Erythroblast (primary cell): ENCODE measurements at places on chromosomes 16 and 17.

DNA sequence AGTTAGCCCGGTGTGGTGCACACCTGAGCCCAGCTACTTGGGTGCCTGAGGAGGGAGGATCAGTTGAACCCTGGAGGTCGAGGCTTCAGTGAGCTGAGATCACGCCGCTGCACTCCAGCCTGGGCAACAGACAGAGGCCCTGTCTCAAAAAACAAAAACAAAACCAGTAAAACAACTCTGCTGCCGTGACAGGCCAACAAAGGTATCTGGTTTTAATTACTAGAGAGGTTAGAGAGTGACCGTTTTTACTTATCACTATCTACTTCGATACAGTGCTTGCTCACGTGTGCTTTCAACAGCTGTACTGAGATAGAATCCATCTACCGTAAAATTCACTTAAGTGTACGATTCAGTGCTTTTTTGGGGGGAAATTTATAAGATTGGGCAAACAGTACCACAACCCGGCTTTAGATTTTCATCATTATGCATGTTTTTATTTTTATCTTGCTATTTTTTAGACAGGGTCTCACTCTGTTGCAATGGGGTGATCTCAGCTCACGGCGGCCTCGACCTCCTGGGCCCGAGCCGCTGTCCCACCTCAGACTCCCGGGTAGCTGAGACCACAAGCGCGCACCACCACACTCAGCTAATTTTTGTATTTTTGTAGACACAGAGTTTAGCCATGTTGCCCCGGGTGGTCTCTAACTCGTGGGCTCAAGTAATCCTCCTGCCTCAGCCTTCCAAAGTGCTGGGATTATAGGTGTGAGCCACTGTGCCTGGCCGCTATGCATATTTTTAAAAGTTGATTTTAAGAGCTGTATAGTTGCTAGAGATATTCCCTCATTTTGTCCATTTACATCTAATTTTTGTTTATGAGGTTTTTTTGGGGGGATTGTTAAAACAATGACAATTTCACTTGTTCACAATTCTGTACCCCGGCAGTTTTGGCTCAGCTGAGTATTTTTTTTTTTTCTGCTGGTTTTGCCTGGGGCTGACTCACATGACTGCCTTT, 30.9 kb downstream of the SERPINF1 start:
- DNase-seq: peak; percentile 46

GRCh38 chr16:83813823-83814658, 6.3 kb downstream of the HSBP1 start:
- no peak for DNase-seq

DNA sequence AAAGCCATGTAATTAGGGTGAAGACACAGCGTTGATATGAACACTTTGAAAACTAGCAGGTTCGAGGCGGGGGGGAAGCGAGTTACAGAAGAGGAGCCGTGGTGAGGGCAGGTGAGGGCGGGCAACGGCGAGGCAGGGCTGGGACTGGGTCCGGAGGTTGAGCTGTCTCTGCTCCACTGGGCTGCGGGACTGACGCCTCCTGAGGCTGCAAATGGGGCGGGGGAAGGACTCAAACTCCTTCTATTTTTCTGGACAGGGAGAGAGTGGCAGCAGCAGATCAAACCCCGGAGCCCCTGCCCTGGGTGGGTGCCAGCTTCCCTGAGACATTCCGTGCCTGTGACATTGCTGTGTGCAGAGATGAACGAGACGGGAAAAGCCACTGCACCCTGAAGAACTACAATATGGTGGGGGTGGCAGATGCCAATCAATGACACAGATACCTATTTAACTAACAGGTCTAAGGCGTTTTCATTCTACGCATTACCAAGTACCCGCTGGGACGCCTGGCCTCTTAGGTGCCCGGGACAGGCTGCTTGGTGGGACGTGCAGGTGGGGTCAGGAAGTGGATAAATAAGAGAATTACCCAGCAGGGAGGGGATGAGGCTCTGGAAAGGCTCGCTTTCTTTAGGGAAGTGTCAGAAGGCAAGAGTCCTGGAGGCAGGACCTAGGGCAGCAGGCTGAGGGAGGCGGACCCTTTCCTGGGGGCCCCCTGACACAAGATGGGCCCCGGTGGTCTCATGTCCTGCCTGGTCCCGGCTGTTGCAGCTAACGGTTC, 30.4 kb downstream of the RPH3AL start:
- no peak for DNase-seq

GRCh38 chr17:47077576-47077975, 98.5 kb upstream of the RPRML start:
- no peak for DNase-seq

GRCh38 chr16:14415291-14415690, 214.8 kb downstream of the PARN start:
- no peak for DNase-seq

DNA sequence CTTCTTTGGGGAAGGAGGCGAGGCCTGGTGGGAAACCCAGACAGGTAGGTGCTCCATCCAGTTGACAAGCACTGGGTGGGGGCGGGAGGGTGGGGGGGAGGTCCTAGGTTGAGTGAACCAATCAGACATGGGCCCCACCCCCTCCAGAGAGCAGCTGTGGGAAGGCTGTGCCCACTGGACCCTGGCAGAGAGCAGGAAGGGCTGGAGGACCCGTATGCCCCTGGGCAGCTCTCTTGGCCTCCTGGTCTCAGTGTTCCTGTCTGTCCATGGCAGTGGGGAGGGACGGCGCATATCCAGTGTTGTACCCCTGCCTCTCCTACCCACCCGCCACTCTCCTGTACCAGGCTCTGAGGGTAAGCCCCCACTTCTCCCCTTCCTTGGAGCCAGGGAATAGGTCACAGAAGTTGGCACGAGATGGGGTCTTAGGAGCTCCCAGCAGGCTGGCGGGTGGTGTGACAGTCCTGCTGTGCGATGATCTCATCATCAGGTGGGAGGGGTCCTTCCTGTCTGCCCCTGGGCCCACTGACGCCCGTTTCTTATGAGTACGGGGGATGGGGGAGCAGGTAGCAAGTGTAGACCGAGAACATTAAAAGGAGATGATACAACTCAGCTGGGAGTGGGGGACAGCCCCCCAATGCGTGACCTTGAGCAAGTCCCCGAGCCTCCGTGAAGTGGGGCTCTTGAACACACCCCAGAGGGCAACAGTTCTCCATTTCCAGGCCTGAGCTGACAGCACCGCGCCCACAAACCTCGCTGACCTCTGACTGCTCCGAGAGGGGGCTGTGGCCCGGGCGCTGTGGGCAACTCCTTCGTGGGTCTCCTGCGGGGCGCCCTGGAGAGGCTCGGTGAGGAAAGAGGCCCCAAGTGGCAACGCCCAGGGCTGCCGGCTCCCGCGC, 1.2 kb upstream of the ZFPM1 start:
- peak; percentile 48 for DNase-seq

GRCh38 chr17:6660805-6661463, 9.4 kb downstream of the C17orf100 start:
- no peak for DNase-seq

- no peak for DNase-seq
Observed at GRCh38 chr16:89822188-89823086, 5.8 kb upstream of the SPIRE2 start.

- DNase-seq: no peak
Observed at GRCh38 chr17:81514489-81514738, 1.8 kb upstream of the ACTG1 start.

DNA sequence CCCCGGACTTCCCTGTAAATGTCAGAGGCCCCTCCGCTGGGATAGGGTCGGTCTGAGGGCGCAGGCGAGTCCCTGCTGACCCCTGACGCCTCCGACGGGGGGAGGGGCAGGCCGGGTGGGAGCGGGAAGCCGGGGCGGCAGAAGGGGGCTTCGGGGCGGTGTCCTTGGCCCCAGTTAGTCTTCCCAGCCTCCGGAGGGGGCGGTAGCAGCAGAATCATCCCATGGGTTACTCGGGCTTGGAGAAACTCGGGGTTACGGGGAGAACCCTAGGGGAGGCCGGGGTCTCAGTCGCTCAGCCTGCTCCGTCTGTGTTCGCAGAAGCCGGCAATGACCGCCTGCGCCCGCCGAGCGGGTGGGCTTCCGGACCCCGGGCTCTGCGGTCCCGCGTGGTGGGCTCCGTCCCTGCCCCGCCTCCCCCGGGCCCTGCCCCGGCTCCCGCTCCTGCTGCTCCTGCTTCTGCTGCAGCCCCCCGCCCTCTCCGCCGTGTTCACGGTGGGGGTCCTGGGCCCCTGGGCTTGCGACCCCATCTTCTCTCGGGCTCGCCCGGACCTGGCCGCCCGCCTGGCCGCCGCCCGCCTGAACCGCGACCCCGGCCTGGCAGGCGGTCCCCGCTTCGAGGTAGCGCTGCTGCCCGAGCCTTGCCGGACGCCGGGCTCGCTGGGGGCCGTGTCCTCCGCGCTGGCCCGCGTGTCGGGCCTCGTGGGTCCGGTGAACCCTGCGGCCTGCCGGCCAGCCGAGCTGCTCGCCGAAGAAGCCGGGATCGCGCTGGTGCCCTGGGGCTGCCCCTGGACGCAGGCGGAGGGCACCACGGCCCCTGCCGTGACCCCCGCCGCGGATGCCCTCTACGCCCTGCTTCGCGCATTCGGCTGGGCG, 542 bp downstream of the GUCY2D start:
- no peak for DNase-seq

- no peak for DNase-seq
Observed at GRCh38 chr16:85689950-85690320, 1.2 kb upstream of the GINS2 start.

DNA sequence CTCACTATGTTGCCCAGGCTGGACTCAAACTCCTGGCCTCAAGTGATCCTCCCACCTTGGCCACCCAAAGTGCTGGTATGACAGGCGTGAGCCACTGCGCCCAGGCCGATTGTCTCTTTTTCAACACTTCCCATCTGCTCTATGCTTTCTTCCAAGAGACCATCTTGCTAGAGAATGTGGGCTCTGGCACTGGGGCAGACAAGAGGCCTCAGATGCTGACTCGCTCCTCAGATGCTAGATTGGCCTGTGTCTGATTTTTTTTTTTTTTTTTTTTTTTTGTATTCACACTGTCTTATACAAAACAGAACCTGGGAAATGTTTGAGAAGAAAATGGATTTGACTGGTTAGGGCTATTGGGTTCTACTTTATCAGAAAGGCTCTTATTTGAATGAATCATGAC, 58.2 kb downstream of the CYB5D2 start:
- no peak for DNase-seq

DNA sequence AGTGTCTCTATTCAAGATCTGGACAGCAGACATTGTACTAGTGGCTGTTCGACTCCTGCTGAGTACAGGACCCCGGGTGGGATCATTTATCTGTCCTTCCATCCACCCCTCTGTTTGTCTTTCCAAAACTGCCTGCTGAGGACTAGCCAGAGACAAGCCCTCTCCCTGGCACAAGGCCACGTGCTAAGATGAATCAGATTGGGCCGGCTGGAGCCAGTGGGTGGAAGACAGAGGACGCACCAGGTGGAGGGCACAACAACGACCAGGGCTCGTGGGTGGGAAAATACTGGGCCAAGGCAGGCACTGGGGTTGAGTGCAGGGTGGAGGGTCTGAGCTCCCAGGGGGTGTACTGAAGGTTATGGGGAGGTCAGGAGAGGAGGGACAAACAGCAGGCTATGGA, 1.4 kb upstream of the CA7 start:
- peak; percentile 46 for DNase-seq

DNA sequence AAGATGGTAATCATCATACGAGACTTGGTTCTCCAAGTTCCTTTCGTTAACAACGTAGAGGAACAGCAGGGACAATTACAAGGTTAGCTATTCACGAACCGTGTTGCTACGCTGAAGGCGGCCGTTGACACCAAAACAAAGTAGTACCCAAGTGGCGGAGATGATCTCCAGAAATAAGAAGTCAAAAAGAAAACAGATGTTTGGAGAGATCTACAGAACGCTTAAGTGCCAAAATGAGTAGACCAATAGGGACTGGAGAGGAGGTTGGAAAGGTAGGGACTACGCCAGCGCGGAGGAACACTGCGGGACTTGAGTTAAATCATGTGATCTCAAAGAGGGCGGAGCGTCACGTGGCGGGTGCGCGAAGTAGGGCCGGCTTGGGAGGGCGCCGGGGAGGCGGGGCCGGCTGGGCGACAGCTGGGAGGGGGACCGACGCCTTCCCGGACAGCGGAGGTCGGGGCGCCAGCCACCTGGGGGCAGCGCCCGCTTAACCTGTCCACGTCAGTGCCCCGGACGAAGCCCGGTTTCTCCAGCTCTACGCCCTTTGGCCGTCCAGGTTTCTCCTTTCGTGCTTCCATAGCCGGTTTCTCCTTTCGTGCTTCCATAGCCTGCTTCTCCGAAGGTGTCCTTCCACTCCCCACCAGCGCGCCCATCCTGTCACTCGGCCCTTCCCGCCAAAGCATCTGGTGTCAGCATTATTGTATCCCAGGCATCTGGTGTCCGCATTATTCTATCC, 636 bp upstream of the GABARAP start:
- DNase-seq: peak; percentile 98

- DNase-seq: no peak
Observed at GRCh38 chr16:5903153-5903552, 805.6 kb upstream of the EEF2KMT start.

DNA sequence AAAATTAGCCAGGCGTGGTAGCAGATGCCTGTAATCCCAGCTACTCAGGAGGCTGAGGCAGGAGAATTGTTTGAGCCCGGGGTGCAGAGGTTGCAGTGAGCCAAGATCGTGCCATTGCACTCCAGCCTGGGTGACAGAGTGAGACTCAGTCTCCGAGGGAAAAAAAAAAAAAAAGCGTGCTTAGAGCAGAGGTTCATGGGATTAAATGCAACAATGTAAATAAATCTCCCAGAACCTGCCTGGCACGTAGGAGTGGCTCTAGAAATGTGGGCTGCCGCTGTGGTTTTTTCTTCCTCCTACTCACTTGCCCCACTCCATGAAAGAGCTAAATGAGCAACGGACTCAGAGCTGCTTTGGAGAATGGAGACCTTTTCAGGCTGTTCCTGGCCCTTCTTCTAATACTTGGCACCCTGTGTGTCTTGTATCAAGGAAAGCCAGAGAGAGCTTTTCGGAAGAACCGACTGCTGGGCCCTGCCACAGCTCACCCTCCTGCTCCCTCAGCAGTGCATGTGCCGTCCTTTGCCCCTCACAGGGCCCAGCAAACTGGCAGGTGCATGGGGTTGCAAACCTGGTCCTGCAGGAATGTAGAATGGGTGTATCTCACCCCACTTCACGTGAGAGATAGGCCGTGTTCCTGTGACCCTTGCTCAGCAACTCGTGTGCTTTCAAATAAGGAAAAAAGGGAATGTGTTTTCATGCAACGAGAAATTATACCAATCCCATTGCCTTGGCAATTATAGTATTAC, 52.0 kb downstream of the LDHD start:
- DNase-seq: peak; percentile 55

DNA sequence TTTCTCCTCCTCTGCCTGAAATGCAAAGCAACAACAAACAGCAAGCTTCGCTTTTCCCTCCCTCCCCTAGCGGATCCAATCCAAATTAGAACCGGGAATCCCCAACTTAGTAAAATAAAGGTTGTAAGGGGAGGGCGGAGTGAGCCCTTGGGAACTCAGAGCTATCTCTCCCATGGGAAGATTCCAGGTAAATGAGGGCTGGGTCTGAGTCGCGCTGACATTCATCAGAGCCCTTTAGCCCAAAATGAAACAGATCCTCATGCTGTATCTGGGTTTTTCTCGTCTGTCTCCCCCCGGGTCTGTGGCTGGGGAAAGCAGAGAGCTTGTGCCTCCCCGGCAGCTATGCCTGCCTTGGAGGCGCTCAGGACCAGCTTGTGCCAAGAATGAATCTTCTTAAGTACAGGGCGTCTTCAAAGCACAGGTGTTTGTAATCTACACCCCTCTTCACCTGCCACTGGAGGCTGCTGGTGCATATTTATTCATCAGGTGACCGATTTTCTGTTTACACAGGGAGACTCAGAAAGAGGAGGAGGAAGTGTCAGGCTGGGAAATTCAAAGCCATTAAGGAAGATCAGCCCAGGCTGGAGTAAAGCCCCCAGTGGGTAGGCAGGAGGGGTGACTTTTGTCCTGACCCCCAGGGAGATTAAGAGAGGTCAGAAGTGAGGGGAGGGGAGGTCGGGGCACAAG, 55.0 kb upstream of the GSE1 start:
- peak; percentile 43 for DNase-seq

- DNase-seq: no peak
Observed at GRCh38 chr17:16427020-16427419, 11.6 kb downstream of the TRPV2 start.
